NCI-H1930 (cell line): ENCODE measurements at places on chromosomes 16 and 17.

DNA sequence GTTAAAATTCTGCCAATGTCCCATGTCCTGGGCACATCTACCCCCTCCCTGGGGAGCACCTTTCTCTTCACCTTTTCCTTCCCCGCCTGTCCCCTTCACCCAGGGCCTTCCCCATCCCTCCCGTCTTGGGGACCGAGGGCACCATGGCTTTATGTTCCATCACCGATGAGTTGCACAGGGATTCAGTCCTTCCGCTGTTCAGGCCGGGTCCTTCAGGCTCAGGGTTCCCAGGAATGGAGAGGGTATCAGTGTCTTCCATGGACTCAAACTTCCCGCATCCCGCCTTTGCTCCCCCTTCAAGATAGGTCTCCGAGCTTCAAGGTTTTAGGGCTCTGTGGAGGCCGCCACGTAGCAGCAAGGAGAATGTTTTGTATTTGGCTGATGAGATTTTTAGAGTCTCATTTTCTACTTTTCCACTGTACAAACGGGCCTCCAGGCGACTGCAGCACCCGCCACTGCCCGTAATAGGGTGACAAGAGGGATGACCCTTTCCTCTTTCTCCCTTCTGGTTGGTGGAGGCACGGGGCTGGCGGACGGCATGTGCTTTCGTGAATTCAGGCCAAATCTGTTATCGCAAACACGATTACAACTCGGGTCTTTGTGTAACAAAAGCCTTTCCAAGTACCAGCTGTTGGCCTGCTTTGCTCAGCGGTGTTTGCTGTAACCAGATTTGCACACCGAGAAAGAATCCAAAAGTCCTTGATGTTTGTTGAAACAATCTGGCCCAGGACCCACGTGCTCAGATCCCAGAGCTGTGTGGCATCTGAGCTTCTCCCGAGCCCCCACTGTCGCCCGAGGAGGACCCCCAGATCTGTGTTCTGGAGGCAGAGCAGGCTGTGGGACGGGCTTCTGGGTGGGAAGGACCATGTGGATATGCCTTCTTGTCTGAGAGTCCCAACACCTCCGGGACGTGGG lies 236.3 kb downstream of the SEC14L1 start:
- no peak for DNase-seq

DNA sequence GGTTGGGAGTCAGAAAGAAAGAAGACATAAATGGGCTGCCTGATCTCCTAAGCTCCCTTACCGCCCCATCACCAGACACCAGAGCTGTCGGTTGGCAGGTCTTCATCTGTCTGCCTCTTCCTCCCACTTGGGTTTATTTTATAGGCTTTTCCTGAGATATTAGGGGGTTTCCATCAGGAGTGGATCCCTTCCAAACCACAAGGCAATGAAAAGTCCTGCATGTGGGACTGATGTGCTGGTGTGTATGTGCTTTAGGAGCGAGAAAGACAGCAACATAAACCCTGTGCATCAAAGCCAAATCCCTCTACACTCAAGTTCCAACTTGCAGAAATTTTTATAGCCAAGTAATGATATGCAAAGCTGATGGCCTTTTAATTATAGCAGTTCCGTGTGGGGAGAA lies 389.5 kb downstream of the SLC39A11 start:
- DNase-seq: no peak

- no peak for DNase-seq
Measured at GRCh38 chr16:15672514-15673167, 22.6 kb downstream of the NDE1 start.

GRCh38 chr17:38320482-38320881 lies 23.3 kb downstream of the GPR179 start:
- no peak for DNase-seq

DNA sequence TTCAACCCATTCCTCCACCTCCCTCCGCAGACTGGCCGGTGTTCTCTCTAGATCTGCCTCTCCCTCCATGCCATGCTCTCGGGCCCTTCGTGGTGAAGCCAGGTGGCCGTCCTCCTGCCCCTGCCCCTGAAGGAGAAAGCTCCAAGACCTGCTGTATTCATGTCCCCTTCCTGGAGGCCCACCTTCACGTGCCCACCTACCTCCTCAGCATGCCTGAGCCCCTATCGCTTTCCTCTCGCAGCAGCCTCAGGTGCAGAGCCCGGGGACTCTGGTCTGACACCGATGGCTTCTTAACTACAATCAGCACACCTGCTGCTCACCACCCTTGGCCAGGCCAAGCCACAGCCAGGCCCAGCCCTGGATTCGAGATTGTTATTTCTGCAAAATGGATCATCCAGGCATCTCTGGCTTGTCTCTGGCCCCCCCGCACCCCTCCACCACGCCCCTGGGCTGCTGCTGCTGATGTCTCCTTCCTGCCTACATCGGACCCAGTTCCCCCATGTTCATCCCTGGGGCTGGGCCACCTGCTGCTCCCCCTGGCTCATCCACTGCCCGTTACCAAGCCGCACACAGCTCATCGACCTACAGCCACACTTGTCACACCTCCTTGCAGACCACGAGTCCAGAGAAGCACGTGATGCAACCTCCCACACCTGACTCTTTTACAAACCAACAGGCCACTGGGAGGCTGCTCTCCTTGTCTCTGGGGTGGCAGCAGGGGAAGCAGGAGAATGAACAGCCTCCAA lies 32.5 kb upstream of the TNFRSF13B start:
- no peak for DNase-seq

- peak; percentile 18 for DNase-seq
Measured at GRCh38 chr17:50630524-50631194, 4.0 kb upstream of the ABCC3 start.

DNA sequence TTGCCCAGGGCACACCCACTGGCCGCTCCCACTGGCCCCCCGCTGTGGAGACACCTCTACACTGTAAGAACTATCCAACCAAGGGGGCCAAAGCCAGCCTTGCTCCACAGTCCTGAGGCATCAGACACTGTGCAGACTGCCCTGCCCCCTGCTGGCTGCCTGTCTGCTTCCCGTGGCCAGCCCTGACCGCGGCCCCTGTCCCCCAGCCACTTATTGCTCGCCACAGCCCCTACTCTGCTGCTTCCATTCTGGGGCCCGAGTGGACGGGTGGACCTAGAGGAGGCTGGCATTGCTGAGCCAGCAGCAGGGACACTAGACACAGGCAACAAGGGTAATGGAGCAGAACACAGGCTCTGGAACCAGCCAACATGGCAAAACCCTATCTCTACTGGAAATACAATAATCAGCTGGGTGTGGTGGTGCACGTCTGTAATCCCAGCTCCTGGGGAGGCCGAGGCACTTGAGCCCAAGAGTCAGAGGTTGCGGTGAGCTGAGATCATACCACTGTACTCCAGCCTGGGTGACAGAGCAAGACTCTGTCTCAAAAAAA lies 19.7 kb upstream of the LRRC37A3 start:
- no peak for DNase-seq

GRCh38 chr16:21339941-21340340 lies 61.9 kb upstream of the CRYM start:
- no peak for DNase-seq

- no peak for DNase-seq
Measured at GRCh38 chr16:693766-694165, 3.6 kb upstream of the WDR24 start.

- DNase-seq: peak; percentile 72
Measured at GRCh38 chr16:61926766-61927165, 109.5 kb downstream of the CDH8 start.

GRCh38 chr17:31297090-31297489 lies at the start of gene OMG:
Gene OMG, minus strand, starts transcription at chr17:31297239. Its CDS starts 908 bp downstream, at chr17:31296331.
- DNase-seq: no peak

DNA sequence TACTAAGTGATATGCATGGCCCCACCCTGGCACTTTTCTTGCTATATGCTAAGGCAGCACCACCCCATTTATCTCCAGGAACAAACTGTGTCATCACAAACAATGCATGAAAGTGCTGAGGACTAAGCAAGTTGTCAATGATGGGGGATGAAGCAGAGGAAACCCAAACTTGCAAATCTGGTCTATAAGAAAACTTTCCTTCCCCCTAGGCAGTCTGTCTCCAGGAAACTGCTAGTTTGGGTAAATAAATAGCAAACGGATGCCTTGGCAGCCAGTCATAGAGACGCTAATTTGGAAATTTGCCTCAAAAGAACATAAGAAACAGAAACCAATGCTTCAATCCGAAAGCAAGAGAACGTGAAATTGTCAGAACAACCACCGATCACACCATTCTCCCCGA lies 5.6 kb upstream of the HSBP1 start:
- DNase-seq: no peak

DNA sequence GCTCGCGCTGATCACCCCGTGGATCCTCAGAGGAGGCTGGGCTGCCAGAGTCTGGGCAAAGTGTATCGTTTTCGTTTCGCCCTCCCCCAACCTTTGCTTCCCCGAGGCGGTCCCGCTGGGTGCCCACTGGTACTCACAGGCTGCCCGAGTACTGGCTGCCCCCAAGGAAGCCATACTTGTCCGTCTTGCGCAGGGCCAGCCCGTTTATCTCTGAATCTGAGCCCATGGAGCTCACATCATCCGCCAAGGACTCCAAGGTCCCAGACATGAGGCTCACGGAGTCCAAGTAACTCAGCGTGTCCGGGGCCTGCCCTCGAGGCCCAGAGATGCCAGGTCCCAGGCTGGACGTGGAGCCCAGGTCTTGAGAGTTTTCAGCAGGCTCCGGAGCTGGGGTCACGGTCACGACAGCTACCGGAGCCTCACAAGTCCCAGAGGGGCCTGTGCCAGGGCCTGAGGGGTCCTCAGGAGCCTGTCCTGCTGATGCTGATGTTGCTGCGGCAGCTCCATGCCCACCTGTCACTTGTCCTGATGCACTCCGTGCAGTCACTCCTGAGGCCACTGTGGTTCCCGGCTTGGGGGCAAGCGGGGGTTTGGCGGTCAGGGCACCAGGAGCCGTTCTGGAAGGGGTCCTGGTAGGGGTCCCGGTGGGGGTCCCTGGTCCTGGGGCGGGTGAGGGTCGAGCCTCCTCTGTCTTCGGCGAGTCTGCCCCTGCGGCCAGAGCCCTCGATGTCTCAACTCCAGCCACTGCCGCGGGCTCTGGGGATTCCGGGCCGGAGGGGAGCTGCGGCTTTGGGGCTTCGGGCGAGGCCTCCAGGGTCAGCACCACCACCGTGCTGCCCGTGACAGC lies 980 bp downstream of the TBC1D10B start:
- DNase-seq: no peak

- no peak for DNase-seq
Measured at GRCh38 chr16:49332589-49333258, 40.9 kb upstream of the C16orf78 start.

GRCh38 chr16:50224286-50224685 lies 42.1 kb upstream of the ADCY7 start:
- no peak for DNase-seq

DNA sequence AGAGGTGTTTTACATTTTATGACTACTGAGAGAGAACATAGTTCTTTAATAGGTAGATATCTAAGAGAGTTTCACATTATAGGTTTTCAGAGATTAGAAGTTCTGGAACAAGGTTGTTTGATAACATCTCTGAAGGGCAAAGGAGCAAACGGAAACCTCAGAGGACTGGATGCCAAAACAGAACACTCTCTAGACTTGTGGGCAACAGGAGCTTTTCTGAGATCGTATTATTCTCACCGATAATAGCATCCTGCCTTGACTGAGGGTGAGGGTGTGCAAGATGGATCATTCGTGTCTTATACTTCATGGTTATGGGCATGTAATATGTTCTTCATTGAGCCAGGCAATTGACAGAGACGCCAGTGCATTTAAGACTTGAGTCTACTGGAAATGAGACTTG lies 234.8 kb downstream of the IRX3 start:
- no peak for DNase-seq

DNA sequence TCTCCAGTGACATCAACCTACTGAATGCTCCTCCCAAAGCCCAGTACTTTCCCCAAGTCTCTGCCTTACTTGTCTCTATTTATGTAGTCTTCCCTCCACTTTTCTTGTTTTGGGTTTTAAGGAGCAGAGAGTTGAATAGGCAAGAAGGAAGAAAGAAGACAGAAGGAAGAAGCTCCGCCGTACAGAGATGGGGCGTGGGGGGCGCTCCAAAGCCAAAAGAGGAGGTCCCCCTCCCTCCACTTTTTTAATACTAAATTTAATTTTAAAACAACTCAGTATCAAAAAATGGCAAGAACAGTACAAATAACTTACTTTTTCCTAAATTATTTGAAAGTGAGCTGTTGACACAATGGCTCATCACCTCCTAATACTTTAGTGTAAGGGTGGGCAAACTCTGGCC lies 4.6 kb downstream of the EFTUD2 start:
- no peak for DNase-seq

DNA sequence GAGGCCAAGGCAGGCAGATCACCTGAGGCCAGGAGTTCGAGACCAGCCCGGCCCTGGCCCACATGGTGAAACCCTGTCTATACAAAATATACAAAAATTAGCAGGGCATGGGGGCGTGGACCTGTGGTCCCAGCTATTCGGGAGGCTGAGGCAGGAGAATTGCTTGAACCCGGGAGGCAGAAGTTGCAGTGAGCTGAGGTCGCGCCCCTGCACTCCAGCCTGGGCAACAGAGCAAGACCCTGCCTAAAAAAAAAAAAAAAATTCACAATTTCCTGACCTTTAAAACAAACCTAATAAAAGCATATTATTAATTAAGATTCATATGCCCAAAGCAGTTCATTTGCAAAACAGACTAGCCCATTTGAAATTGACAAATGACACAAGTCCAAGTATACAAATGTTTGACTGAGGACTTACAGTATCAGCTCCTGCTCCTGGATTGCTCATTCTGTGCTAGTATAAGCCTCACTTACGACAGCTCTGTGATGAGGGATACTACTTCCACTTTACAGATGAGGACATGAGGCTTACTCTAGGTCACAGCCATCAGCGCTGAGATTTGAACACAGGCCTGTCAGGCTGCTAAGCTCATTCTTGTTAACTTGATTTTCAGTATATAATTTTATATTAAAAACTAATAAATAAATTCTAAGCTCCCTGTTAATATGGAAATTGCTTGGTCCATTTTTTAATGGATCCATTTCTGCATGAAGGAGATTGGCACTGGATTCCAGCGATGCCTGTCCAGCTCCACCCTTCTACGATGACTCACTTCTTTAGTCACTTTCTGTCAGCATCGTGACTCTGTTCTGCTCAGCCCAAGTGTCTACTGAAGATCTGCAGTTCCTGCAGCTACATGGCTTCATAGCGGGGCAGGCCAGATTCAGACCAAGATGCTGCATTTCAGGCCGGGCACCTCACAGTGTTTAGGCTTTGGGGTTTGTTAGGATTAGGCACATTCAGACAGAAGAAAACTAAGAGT lies 88.2 kb downstream of the WDR59 start:
- no peak for DNase-seq

GRCh38 chr17:39631403-39631802 lies 4.7 kb downstream of the PPP1R1B start:
- no peak for DNase-seq

- no peak for DNase-seq
Measured at GRCh38 chr17:72516772-72517399, 396.1 kb downstream of the SOX9 start.

- no peak for DNase-seq
Measured at GRCh38 chr17:12230481-12231354, 210.0 kb downstream of the MAP2K4 start.

DNA sequence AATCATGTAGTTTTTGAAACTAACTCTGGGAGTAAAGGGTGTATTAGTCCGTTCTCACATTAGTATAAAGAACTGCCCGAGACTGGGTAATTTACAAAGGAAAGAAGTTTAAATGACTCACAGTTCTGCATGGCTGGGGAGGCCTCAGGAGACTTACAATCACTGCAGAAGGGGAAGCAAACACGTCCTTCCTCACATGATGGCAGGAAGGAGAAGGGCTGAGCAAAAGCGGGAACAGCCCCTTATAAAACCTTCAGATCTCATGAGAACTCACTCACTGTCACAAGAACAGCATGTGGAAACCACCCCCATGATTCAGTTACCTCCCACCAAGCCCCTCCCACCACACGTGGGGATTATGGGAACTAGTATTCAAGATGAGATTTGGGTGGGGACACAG lies 256.5 kb upstream of the TNRC6C start:
- DNase-seq: no peak
